Thoracic aorta (tissue), 2 donors: ENCODE measurements at places on chromosomes 11 and 22.

DNA sequence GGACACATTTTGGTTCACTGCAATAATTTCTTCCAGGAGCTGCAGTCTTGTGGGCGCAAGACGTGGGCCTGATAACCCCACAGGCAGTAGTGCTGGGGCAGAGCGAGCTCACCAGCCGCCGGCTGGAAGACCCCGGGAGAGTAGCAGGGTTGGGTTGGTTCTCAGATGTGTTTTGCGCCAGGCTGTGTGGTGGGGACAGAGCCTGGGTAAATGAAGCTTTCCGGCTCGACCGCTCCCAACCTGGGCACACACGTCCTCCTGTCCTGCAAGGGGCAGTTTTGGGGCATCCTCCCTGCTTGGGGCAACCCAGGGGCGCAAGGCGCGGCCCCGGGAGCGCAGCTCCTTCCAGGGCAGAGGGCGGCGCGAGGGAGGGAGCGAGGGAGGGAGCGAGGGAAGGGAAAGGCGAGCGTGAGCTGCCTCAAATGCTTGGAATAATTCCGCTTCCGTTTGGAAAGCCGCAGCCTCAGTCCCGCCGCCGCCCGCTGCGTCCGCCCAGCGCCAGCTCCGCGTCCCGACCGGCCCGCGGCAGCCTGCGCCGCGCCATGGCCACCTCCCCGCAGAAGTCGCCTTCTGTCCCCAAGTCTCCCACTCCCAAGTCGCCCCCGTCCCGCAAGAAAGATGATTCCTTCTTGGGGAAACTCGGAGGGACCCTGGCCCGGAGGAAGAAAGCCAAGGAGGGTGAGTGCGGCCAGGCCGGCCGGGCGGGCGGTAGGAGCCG, at the start of gene PARVA:
TSS of gene PARVA (plus strand) at position 466 of the 718 bp plus-strand sequence. CDS start at position 543, 77 bp downstream.
- H3K4me3 ChIP-seq: peak within 1 kb of the TSS; percentile 84
- DNase-seq: no peak
- H3K36me3 ChIP-seq: no peaks in the 10 kb centered on the region
- peak within 1 kb of the TSS; percentile 97 for H3K27ac ChIP-seq
- H3K27me3 ChIP-seq: no peaks in the 10 kb centered on the region

GRCh38 chr11:64120951-64121569, 44.9 kb downstream of the MACROD1 start:
- no peak overlapping the region for H3K27ac ChIP-seq
- DNase-seq: no peak
- H3K36me3 ChIP-seq: no peaks in the 10 kb centered on the region

- H3K4me3 ChIP-seq: no peak overlapping the region
- no peaks in the 10 kb centered on the region for H3K27me3 ChIP-seq
- peak overlapping the region; percentile 45 for H3K27ac ChIP-seq
- DNase-seq: no peak
- peaks cover 32% of the 10 kb centered on the region for H3K36me3 ChIP-seq
These were observed 177.7 kb downstream of the NAV2 start for GRCh38 chr11:19890308-19890707.

DNA sequence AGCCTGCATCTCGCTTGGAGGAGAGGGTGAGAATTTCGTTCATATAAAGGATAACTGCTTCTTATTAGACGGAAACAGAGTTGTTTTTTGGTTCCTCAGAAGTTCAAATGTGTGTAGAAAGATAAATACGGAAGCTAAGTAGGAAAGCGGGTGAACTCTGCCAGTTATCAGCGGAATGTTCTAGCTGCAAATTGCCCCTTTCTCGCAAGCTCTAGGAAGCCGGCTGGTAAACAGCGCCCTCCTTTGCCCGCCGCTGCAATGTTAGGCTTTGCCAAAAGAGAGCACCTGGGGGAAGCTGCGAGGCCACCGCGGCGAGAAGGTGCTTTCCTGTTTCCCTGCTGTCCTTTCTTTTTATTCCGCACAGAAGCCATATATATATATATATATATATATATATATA, 67.0 kb downstream of the IGLL5 start:
- DNase-seq: no peak
- H3K27me3 ChIP-seq: no peaks in the 10 kb centered on the region
- no peak overlapping the region for H3K27ac ChIP-seq
- H3K36me3 ChIP-seq: no peaks in the 10 kb centered on the region
- no peak overlapping the region for H3K4me3 ChIP-seq

DNA sequence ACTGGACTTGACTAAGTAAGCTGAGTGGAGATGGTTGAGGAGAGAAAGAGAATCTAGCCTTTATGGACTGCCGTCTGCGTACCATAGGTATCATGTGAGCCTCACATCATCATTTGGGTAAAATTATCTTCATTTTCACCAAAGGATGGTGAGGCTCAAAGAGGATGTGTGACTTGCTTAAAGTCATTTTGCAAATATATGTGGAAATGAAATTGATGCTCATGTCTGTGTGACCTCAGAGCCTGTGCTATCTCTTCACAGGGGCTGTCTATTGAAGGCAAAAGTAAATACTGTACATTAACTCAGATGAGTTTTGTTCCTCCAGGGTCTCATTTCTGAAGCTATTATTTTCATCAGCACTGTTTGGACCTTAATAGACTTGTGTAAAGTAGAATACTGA, 83.3 kb upstream of the ALKBH3 start:
- no peak overlapping the region for H3K27ac ChIP-seq
- no peaks in the 10 kb centered on the region for H3K27me3 ChIP-seq
- DNase-seq: no peak
- H3K4me3 ChIP-seq: no peak overlapping the region

- H3K27ac ChIP-seq: no peak overlapping the region
- H3K27me3 ChIP-seq: no peaks in the 10 kb centered on the region
- no peak overlapping the region for H3K4me3 ChIP-seq
- no peak for DNase-seq
- no peaks in the 10 kb centered on the region for H3K4me1 ChIP-seq
These were observed 29.5 kb upstream of the APOA1 start for GRCh38 chr11:116866804-116867455.

DNA sequence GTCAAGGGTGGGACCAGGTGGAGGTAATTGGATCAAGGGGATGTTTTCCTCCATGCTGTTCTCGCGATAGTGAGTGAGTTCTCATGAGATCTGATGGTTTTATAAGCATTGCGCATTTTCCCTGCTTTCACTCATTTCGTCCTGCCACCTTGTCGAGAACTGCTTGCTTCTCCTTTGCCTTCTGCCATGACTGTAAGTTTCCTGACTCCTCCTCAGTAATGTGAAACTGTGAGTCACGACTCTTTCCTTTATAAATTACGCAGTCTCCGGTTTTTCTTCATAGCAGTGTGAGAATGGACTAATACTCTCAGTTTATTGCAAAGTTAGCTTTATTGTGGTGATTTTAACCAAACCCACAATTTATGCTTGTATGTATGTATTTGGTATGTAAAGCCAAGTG, 878.5 kb upstream of the ANO3 start:
- no peak overlapping the region for H3K27ac ChIP-seq
- H3K4me3 ChIP-seq: no peak overlapping the region
- DNase-seq: no peak
- H3K4me1 ChIP-seq: no peaks in the 10 kb centered on the region
- no peaks in the 10 kb centered on the region for H3K36me3 ChIP-seq
- no peaks in the 10 kb centered on the region for H3K27me3 ChIP-seq

DNA sequence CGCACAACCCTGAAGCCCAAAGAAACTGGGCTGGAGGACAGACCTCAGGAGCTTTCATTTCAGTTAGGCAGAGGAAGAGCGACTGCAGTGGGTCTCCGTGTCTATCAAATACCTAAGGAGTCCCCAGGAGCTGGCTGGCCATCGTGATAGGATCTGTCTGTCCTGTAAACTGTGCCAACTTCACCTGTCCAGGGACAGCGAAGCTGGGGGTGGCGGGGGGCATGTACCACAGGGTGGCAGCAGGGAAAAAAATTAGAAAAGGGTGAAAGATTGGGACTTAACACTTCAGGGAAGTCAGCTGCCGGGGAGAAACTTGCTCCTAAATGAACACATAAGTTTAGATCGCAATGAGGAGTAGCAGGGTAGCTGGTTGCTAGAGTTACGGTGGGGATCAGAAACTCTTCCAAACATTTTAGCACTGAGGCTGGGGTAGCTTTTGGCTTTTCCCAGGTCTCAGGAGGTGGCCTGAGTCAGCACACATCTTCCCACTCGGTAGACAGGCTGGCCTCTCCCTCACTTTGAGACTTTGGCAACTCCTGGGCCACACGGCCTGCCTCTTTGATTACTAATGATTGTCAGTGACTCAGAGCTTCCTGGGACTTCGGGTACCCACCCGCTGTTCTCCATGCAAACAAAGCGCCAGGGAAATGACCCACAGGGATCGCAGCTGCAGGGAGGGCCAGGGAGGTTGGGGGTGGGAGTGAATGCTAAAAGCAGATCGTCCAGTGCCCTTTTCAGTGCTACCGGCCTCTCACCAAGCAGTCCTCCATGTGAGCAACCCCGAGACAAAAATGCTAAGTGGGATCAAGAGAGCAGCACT, 2.9 kb upstream of the MTFP1 start:
- peak overlapping the region; percentile 83 for H3K4me3 ChIP-seq
- DNase-seq: peak; percentile 72
- no peaks in the 10 kb centered on the region for H3K27me3 ChIP-seq
- H3K4me1 ChIP-seq: peaks cover 53% of the 10 kb centered on the region
- peaks cover 13% of the 10 kb centered on the region for H3K36me3 ChIP-seq

DNA sequence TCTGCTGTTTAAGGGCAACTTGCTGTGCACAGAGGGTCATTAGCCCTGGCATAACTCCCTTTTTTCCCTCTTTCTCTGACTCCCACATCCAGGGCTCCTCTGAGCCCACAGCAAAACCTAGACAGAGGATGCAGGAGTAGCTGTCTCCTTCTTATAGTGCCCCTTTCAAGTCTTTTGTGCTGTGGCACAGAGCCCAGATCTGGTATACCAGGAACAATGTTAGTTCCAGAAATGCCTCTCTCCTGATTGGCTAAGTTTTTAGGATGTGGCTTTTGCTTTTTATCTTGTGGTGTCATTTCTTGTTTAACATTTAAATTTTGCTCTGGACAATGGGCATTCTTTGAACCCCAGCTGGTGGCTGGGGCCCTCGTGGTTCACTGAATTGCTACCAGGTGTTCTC, 25.6 kb upstream of the RRM1 start:
- H3K27ac ChIP-seq: no peak overlapping the region
- peaks cover 33% of the 10 kb centered on the region for H3K4me1 ChIP-seq
- no peak overlapping the region for H3K4me3 ChIP-seq
- H3K36me3 ChIP-seq: no peaks in the 10 kb centered on the region

DNA sequence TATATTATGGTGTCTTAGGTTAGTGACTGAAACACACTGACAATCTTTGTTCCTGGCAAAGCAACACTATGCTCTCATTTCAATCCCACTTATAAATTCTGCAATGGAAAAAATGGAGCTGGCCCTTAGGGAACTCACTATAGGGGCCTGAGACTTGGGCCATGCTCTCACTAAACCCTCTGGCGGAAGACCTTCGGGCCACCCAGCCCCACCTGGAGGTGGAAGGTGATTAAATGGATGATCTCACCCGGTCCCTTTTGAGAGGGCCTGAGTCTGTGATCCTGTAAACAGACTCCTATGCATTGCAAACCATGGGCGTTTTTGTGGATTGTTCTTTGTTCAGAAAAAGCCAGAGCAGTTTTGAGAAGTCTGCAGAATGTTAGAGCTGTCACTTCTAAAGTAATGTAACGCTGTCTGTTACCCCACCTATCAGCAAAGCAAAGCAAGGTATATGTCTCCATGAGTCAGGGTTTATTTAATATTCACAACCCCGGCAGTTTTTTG, 17.0 kb upstream of the CDON start:
- no peak overlapping the region for H3K4me3 ChIP-seq
- no peak for DNase-seq
- H3K27me3 ChIP-seq: no peaks in the 10 kb centered on the region
- H3K27ac ChIP-seq: no peak overlapping the region
- peaks cover 8% of the 10 kb centered on the region for H3K4me1 ChIP-seq
- H3K36me3 ChIP-seq: no peaks in the 10 kb centered on the region

- H3K36me3 ChIP-seq: no peaks in the 10 kb centered on the region
- H3K4me1 ChIP-seq: peaks cover 8% of the 10 kb centered on the region
- no peaks in the 10 kb centered on the region for H3K27me3 ChIP-seq
- no peak overlapping the region for H3K27ac ChIP-seq
- no peak overlapping the region for H3K4me3 ChIP-seq
These were observed 6.1 kb downstream of the FJX1 start for GRCh38 chr11:35624316-35624715.
